ENCODE measurements at places on chromosomes 12 and 14.

- DNase-seq, result peak; percentile 32
These were observed 12.3 kb upstream of the KRT74 start for GRCh38 chr12:52585946-52586345.

DNA sequence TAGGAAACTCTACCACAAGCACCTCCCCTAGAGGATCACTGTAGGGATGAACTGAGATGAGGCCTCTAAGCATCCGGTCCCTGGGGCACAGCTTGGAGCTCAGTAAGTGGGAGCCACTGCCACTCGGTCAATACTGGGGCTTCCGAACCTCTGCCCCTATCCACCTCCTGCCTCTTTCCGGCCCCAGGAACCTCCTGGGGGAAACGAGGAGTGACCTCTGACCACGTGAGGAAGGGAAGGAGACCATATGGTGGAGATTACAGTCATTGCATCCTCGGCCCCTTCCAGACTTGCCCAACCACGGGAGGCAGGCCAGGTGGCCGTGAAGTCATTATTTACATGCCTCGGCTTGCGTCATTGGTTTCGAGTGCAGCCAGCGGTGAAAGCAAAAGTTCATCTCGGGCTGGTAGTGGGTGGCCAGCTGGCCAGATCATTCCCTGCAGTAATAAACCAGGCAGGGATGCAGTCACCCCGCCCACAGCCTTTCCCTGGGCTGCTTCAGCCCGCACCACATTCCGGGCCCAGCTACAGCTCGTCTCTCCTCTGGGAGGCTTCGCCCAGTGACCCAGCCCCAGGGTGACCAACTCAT, 65.4 kb downstream of the C14orf132 start:
- DNase-seq, result no peak

- DNase-seq, result no peak
These were observed 40.2 kb upstream of the DICER1 start for GRCh38 chr14:95197551-95197950.

GRCh38 chr12:56634242-56634836, 4.2 kb upstream of the BAZ2A start:
- no peak for DNase-seq

DNA sequence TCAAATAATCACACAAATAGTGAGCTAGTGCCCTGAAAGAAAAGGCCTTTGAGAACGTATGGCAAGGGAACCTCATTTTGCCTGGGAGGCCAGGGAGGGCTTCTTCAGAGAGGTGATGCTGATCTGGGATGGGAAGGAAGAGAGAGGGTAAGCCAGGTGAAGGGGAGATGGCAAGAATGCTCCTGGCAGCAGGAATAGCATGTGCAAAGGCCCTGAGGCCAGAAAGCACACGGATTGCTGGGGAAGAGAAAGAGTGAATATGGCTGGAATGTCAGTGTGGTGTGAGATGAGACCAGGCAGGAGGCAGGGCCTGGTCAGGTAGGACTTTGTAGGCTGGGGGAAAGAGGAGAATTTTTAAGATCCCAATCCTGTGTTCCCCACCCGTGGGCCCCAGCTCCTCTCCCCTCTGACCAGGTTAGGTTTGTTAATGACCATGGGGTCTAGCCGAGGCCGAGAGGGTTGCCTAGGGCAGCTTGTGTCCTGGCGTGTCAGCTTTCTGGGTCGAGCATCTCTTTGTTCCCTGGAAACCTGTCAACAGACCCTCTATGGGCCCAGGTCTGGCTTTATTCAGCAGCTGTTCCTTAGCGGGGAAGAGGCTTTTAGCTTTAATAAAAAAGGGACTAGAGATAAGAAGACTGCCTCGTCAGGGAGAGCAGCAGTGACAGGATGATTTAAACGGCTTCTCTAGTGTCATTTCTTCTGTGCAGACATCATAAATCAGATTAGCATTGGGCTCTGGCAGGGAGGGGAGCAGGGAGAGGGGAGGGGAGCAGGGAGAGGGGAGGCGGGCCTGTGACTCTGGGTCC, 123.4 kb downstream of the ADCK1 start:
- DNase-seq, result no peak

- DNase-seq, result no peak
These were observed 1186.3 kb upstream of the FLRT2 start for GRCh38 chr14:84343656-84344055.

- no peak for DNase-seq
These were observed 34.9 kb downstream of the EVL start for GRCh38 chr14:100100032-100100703.

DNA sequence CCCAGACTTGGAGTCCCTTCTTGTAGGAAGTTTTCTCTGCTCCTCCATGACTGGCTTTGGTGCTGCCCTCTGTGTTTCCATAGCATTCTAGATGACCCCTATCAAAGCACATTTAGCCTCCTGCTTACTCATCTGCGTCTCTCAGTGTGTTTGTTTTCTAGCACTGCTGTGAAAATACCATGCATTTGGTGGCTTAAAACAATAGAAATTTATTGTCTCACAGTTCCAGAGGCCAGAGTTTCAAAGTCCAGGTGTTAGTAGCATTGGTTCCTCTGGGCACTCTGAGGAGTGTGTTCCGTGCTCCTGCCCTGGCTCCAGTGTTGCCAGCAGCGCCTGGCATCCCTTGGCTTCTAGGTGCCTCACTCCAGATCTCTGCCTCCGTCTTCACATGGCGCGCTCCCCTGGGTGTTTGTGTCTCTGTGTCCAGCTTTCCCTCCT, 86.1 kb downstream of the CACNA1C start:
- DNase-seq, result no peak

- no peak for DNase-seq
These were observed 525.8 kb upstream of the ATP2B1 start for GRCh38 chr12:90234472-90234871.

DNA sequence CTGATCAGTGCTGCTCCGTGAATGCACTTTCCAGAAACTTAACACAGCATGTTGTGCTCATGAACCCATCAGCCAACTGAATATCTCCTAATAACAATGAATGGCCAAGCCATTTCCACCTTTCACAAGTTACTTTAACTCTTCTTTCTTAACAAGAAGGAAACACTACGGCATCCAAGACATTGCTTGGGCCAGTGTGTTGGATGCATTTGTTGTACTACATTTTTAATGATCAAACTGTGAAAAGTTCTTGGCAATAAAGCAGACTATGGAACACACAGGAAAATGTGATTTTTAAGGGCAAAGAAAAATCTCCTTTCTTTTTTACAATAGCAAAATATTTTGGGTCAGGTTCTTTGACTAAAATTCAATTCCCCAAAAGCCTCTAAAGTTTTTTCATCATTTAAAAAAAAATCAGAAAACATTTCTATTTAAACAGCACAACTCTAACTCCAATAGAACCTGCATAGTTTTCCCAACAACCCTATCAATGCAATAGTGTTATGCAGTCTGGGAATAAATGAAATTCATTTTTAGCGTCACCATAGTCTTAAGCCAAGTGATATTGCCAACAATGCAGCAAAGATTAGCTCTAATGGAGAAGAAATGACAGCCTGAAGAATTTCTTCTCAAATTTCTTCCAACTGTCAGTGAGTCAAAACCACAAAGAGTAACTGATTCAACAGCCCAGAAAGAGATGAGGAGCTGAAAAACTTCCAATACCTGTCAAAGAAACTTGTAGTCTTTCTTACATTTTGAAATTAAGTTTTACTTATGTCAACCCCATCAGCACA, 50.7 kb upstream of the PTPRR start:
- no peak for DNase-seq

GRCh38 chr12:59067083-59067482, 146.8 kb upstream of the LRIG3 start:
- no peak for DNase-seq

GRCh38 chr14:79044894-79045624, 874.9 kb downstream of the NRXN3 start:
- DNase-seq, result no peak

DNA sequence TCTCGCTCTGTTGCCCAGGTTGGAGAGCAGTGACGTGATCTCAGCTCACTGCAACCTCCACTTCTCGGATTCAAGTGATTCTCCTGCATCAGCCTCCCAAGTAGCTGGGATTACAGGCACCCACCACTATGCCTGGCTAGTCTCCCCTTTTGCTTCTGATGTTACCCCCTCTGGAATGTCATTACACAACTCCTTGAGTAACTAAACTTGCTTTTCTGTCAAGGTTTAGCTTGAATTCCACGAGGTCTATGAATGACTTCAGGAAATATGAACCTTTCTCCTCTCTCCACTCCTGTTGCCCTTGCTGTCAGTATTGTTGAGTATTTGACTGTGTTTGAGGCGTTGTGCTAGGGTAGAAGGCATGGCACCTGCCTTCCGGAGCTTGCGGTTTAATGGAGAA, 16.8 kb upstream of the RTRAF start:
- DNase-seq, result no peak

DNA sequence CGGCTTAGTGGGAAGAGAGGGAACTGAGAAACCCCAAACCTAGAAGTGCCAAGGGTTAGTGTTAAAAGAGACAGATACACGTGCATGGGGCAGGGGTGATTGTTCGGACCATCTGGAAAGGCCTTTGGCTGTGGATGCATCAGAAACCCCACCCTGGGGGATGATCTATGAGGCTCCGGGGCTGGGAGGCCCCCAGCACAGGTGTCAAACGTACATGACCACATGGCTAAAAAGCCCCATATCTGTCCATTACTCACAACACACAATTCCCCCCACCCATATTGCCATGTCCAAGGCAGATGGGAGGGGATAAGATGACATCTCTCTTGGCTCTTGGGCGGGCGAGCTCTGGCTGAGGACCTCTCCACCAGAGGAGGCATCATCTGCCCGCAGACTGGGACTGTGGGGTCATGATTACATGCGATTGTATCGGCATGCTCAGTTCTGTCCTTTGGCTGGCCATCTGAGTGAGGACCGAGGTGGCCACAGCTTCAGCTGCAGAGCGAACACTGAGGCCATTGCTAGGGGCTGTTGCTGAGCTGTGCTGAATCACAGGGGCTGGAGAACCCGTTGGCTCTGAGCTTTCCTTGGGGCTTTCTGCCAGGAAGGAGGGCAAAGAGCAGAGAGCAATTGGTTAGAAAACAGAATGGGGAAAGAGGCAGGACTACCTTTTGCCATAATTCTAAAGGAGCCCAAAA, 9.6 kb upstream of the NPFF start:
- no peak for DNase-seq

- DNase-seq, result no peak
These were observed 111.6 kb downstream of the RBM19 start for GRCh38 chr12:113854385-113855142.

- no peak for DNase-seq
These were observed 111.5 kb upstream of the WSCD2 start for GRCh38 chr12:108017472-108018057.

DNA sequence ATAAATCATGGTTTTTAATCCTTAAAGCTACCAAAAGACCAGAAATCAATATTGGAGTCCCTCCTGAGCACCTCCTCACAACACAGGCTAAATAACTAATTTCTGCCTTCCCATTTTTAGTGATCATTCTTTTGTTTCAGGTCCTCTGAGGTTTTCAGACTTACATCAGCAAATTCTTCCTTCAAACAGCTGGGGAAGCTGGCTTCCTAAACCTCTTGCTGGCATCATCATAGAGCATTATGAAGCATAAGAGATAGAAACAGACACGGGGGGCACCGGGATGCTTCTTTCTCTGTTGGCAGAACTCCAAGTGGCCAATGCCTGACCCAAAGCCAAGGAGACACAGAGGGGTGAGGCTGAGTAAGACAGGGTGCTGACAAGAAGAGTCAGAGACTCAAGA, 47.9 kb upstream of the DBX2 start:
- no peak for DNase-seq

GRCh38 chr12:124432376-124432775, 135.0 kb downstream of the NCOR2 start:
- DNase-seq, result no peak

DNA sequence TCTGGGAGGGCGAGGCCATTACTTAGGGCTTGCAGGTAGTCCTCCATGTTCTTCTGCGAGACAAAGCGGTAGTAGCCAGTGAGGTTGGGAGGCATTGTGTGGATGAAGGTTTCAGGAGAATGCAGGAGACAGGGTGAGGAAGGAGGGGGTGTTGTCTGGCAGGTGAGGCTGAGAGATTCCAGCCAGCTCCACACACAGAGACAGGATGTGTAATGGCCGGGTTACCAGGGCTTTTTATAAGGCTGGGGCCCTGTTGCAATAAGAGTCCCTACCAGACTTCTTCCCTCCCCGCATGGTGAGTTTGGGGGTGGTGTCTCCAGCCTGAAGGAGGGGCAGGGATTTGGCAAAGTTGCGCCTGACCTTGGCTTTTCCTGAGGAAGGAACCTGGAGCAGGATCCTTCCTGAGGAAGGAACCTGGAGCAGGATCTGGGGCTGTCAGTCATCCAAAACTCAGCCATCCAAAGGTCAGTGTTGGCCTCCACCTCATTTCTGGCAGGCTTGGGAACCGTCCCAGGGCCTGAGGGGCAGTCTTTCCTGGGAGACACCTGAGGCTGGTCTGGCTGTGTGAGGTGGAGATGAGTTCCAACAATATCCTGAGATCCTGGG, at the start of gene RBP5:
Gene RBP5, minus strand, starts transcription at position 209 of the 606 bp plus-strand sequence. Its CDS starts 114 bp downstream, at position 95.
- no peak for DNase-seq

DNA sequence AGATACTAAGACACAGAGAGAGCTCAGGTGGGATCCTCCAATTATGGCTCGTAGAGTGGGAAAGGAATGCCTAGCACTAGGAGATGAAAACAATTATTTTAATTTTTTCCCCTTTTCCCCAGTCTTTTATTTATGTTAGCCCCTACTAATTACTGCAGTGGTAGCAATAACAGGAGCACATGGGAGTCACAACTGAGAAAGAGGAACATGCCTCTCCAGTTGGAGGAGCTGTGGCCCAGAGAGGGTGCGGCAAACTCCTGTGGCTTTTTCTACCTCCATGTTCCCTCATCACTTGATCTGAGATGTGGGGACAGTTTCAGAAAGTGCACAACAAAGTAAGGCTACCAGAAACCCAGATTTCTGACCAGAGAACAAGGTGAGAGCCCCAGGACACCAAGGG, 25.9 kb upstream of the POC1B start:
- DNase-seq, result no peak

DNA sequence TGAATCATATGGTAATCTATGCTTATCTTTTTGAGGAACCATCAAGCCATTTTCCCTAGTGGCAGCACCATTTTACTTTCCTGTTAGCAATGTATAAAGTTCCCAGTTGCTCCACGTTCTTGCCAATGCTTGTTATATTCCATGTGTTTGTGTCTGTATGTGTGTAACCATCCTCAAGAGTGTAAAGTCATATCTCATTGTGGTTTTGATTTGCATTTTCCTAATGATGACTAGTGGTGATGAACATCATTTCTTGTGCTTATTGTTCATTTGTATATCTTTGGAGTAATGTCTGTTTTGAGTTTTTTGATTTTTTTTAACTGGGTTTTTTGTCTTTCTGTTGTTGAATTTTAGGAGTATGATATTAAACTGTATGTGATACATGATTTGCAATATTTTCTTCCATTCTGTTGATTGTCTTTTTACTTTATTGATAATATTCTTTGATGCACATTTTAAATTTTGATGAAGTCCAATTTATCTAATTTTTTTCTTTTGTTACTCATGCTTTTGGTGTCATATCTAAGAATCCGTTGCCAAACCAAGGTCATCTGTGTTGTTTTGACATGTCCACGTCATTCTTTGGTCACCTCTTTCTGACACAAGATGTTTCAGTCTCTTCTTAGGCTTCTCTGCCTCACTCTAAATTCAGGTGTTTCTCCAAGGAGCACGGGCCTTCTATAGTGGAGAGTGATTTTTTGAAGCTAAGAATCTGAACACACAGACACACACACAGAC, 36.1 kb downstream of the PPHLN1 start:
- DNase-seq, result no peak
